ENCODE measurements at places on chromosomes 4 and X. TPM values are rescaled to one million over a fixed set of nuclear protein-coding genes. Genes with fewer than 3 reads are reported as not detected.
A peak's percentile ranks its signal among the peaks of the same experiment; 100 is the strongest.

DNA sequence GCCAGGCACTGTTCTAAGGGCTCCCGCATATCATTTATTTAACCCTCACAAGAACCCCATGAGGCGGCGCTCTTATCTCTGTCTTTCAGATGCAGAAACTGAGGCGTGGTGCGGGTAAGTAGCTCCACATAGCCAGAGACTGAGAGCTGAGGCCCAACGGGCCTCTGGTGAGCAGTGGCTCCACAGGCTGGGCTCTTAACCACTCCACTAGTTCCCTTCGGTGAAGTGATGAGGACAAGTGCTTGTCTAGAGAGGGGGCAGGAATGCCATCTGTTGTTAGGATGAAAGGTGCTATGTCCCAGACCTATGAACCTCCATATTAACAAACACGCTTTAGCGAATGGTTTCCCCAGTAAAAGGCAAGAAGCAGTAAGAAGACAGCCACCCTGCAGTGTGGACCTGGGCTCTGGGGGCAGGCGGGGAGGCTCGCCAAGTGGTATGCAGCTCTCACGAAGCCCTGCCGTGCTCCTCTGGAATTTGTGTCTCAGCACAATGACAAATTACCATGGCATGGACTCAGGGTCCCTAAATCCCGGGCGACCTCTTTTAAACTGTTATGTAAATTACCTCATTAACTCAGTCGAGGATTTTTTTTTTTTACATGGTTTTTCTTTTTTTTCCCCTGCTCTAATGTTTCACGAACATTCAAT, 20.9 kb upstream of the S100G start:
- DNase-seq, result peak; percentile 92

DNA sequence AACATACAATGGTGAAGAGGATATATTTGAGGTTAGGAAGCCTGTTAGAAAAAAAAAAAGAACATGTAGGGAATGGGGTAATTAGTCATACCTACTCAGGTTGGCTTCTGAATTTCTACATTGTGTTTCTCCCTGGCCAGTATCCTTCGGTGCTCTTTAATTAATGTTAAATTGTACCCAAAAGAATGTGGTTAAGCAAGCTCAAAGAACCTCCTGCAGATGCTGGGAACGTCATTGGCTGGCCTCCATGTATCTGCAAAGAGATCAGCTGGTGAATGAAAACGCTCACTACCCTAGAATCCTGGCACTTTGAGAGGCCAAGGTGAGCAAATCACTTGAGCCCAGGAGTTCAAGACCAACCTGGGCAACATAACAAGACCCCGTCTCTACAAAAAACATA, 942.3 kb upstream of the PRKX start:
- DNase-seq, result no peak

GRCh38 chrX:16771483-16772398, 14.5 kb upstream of the TXLNG start:
- DNase-seq, result peak; percentile 72

Gene FHL1
- 62.1 TPM for total RNA-seq

Gene EVC
- 3.6 TPM for total RNA-seq

Gene ERCC6L
- total RNA-seq, result 34.5 TPM

Gene NBDY
- total RNA-seq, result 12.2 TPM

Measured in neural progenitor cell (in vitro differentiated cells).